ENCODE measurements at places on chromosomes 4 and X.

DNA sequence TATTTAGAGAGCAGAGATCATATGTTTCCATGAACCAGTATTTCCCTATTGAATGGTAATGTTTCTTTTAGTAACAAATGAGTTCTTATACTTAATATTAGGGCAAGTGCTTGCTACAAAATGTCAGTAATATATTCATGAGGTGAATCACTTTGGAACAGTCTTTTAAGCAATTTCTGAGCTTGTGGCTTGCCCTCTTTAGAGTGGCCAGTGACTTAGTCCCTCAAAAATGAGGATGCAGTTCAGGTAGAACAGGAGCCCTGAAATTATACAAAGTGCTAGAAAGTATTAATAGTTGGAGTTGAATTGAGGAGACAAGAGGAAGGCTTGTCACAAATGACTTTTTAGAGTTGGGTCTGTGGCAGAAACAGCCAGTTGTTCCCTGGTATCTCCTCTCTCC, 53.4 kb upstream of the PITX2 start:
- no peak for DNase-seq

GRCh38 chr4:181030961-181031360, 1212.2 kb upstream of the TENM3 start:
- DNase-seq = no peak

GRCh38 chr4:99885063-99885664, 9.1 kb downstream of the LAMTOR3 start:
- DNase-seq = no peak

GRCh38 chr4:176920694-176921093, 128.0 kb upstream of the VEGFC start:
- DNase-seq = no peak

DNA sequence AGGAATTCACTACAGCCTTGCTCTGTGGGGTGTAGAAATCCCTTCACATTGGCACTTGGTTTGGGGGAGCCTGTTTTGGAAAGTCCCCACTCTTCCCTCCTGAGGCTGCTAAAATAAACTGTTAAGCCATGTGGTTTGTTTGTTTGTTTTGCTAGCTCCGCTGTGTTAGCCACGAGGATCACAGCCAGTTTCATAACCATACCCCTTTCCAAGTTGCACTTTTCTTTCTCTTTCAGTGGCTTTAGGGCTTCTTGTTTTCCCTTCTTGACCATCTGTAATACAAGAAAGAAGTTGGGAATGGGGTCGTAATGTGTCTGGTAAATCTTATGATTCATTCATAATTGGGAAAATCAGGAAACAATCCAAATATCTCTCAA, 24.8 kb upstream of the UXT start:
- DNase-seq = no peak

All from GOT3 (cell line).